ENCODE measurements at places on chromosomes 1 and 21.

GRCh38 chr1:9653491-9654050, 2.0 kb downstream of the PIK3CD start:
- no peak for DNase-seq

- no peak for DNase-seq
Measured at GRCh38 chr1:50516056-50516455, 92.8 kb upstream of the DMRTA2 start.

- DNase-seq = no peak
Measured at GRCh38 chr21:26933448-26933847, 33.4 kb downstream of the ADAMTS5 start.

DNA sequence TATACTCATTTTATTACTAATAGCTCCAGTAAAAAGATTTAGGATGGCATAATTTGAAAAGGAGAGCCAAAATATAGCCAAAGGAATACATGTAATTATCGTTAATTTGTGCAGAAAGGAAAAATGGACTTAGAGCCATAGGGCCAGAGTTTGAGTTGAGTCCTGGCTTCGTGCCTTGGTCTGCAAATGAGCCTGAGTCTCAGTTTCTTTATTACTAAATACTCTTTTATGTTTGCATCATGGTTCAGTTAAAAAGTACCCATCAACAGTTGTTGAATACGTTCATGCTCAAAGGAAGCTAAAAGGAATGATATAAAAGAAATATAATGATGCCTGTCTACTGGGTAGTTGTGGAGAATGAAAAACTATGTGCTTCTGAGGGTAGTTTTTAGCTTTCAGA, 155.7 kb upstream of the FAM78B start:
- DNase-seq = no peak

GRCh38 chr1:29363536-29363935, 127.2 kb downstream of the PTPRU start:
- no peak for DNase-seq

DNA sequence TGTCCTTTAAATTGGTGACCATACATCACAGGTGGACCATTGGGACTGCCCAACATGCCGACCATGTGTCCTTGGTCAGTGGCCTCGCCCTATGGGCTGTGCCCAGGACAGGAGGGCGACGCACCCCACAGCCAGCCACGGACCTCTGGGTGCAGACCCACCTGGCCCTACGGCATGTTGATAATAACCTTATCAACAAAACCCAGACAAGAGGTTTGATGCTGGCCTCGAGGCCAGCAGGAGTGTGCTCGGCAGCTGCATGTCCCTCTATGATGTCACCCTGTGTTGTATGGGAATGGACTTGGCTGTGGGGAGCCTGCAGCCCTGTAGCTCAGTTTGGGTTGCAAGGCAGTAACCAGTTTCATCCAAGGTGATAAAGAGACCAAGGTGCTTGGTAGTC, 32.1 kb downstream of the SLC37A1 start:
- DNase-seq = no peak

DNA sequence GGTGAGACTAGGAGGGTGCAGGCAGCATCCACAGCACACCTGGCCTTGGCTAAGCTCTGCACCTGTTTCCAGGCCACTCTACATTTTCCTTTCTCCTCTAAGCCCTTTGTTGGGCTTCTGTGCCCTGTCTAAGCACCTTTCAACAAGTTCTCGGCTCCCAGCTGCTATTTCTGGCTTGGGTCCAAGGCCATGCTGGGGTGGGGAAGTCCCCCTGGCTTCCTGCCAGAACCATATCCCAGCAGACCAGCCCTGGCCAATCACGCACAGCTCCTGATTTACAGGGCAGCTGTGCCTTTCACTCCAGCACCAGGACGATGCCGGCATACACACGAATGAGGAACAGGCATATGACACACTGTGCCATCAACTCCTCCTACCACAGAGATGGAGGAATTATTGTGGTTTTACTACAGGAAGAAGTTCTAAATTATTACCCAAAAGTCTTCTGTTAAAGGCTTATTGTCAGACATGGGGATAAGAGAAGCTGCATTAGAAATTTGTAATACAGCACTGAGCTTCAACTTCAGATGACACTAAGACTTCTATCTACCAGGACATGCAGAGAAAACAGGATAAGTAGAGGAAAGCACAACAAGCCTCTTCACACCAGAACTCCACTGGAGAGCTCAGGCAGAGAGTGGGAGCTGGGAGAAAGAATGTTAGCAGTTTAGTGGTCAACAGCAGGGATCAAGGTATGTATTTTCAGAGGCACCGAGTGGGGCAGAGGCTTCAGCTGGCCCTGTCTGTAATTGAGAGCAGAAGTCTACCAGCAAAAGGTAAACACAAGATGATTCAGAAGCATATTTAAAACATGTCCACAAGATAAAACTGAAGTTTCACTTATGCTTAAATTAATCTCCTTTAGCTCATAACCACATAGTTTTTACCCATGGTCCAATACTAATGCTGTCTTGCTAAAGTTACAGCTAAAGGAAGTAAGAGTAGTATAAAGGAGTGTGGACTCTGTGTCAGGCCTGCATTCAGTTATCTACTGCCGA, 37.4 kb downstream of the TRIT1 start:
- no peak for DNase-seq

DNA sequence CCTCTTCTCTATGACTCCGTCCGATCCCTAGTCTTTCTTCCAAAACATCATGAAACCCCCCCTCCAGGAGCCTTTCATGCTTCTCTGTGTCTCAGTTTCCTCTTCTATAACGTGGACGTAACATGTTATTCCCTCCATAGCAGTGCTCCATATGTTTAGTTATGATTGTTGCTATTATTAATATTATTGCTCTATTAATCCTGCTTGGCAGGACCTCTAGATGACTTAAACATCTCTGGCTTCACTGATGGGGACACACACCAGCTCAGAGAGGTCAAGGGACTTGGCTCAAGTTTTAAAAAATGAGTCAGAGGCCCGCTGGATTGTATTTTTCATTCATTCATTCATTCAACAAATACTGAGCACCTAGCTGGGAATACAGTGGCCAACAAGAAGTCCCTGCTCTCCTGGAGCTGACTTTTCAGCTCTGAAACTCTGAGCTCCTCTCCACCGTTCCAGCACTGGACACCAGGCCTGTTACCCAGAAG, 404 bp upstream of the CPLANE2 start:
- no peak for DNase-seq

- DNase-seq = no peak
Measured at GRCh38 chr1:56466538-56466937, 112.8 kb downstream of the PLPP3 start.

DNA sequence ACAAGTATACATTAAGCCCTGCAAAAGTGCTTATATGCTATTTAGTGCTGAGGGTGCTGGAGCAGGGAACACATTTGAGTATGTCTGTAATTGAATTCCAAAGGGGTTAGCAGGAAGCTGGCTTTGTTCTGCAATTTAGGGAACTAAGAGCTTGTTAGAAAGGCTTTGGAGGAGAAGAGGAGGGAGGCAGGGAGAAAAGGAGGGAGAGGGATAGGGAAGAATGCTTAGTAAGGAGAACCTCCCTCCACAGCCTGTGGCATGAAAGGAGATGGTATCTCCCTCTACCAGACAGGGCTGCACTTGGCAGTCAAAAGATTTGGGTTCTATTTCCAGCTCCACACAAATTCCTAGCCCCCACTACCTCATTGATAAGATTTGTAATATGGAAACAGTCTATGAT, 217.8 kb downstream of the DAB1 start:
- no peak for DNase-seq

DNA sequence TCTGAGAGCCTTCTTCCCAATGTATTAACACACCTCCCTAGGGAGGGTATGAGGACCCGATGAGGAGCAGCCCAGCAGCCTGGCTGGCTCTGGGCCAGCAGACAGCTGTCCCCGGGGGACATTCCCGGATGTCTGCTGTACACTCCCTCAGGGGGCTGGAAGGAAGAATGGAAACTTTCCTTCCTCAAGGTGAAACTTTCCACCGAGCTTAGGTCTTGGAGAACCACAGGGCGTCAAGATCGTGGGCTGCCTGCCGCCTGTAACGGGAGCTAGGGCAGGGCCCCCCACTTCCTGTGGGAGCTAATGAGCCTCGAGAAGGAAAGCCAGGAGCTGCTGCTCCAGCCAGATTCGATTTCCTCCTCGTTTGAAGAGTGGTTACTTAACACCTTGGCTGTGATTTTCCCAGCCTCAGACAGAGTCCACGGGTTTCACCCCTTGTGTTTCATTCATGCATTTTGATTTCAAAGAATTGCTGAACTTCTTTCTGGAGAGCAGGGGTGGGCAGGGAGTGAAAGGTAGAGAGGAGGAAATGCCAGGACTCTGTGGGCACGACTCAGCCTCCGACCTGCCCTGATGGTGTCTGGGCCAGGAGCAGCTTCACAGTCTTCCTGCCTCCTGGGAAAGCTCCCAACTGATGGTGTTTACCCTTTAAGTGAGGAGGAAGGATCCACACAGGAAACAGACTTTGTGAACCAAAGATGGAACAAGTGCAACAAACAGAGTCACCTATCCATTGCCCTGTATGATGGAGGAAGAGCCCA, 29.7 kb downstream of the UBE2T start:
- DNase-seq = no peak

DNA sequence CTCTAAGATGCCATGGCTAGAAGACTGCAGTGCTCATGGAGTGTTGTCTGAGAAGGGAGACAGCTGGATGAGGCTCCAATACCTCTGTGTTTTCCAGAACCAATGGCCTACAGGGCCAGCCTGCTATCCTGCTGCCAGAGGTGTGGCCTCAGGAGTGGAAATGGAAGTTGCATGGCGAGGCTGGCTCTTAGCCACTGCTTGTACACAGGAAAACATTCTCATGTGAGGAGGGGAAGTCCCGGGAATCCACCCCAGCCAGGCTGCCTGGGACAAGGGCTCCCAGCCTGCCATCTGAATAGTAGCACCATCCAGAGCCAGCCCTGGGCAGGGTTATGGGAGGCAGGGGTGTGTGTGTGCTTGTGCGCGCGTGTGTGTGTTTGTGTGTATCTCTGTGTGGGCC, 56.5 kb downstream of the SDC3 start:
- no peak for DNase-seq

DNA sequence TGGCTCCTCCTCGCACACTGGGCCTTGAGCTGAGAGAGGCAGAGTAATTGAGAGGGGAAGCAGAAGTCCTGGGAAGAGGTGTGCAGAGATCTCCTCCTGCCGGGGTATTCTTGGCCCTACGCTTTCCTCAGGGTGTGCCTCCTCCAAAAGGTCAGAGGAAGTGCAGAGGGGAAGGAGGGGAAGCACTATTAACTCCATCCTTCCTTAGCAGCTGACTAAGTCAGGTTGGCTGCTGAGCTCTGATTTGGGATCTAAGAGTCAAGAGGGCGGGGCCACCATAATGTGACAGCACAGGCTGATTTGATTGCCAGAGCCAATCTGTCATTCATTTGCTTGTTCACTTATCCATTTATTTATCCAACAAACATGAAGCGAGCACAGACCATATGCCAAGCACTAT, 12.3 kb downstream of the ATP2B4 start:
- DNase-seq = no peak

DNA sequence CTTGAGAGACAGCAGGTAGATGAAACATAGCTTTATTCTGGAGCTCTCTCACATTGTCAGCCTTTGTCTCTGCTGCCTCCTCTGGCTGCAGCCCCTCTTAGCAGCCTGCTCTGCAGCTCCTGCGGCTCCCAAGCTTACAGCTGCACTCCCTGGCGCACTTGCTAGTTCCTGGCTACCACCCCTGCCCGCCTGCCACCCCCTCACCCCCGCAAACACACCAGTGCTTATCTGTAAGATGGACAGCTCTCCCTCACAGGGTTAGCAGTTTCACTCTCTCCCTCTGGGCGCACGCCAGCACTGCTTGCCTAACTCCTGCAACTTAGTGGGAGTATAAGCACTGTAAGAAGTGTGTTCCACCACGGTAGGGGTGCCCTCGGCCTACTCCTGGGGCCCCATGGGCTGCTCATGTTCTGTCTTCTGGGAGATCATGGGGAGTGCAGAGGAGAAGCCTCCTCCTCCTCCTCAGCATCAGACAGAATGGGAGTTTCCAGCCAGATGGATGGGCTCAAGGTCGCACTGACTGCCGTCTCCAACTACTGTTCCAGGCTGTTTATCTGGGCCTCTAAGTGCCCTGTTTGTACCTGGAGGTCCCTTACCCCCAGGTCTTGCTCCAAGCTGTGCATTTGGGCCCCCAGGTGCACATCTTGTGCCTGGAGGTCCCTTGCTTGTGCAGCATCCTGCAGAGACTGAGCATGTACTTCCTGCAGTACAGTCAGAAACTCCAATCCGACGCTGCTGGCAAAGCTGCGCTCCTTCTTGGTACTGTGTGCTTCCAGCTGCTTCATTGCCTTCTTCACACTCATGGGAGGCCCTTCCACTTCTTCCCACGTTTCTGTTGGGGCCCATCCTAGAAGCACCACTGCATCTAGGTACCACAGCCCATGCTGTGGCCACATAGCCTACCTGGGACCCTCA, 1388.1 kb downstream of the AMY1C start:
- no peak for DNase-seq

GRCh38 chr1:63274979-63275378, 47.4 kb upstream of the FOXD3 start:
- no peak for DNase-seq

- DNase-seq = no peak
Measured at GRCh38 chr1:6141592-6141991, 38.5 kb downstream of the CHD5 start.

DNA sequence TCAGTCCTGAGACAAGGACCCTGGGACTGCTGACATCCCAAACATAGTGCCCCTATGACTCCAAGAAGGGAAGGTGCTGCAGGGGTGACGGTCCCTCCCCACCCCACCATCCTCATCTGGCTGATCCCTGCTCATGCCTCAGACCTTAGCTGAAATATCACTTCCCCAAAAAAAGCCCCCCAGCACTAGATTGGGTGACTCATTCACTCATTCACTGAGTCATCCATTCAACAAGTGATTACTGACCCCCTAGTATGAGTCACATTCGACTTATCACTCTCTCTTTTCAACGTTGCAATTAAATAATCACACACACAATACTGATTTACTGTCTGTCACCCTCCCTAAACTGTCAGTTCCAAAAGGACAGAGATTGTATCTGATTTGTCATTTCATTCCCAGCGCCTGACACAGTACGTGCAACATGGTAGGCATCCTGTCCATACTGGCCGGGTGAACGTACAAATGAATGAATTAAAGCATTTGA, 48.6 kb downstream of the HIVEP3 start:
- DNase-seq = no peak

- DNase-seq = no peak
Measured at GRCh38 chr1:165616054-165616612, 14.9 kb upstream of the MGST3 start.

- DNase-seq = no peak
Measured at GRCh38 chr1:169812131-169812530, 17.4 kb upstream of the METTL18 start.

- DNase-seq = no peak
Measured at GRCh38 chr1:156390469-156391365, 21.7 kb downstream of the RHBG start.

DNA sequence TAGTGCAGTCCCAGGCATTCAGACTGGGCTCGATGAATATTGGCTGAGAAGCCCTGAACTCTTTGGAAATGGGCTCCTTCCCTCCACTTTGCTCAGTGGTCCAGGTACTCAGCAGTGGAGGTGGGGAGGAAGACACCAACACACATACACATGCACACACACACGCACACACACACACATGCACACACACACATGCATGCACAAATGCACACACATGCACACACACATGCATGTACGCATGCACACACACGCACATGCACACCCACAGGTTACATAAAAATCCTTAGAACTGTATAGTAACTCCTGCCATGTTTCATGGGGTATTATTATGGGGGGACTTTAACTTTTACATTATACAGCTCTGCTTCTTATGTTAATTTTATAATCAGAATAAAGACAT, 5.0 kb downstream of the TRIM62 start:
- no peak for DNase-seq

GRCh38 chr21:30233228-30234020, 17.5 kb upstream of the CLDN8 start:
- no peak for DNase-seq
